ENCODE measurements at places on chromosomes 13 and 19. TPM values are rescaled to one million over a fixed set of nuclear protein-coding genes. Genes with fewer than 3 reads are reported as not detected.

GRCh38 chr19:55309448-55309847 is 15.7 kb downstream of the TMEM150B start:
- H3K4me1 ChIP-seq = no peaks in the 10 kb centered on the region
- H3K27ac ChIP-seq = no peak overlapping the region
- no peaks in the 10 kb centered on the region for H3K27me3 ChIP-seq
- peaks cover 5% of the 10 kb centered on the region for H3K36me3 ChIP-seq

DNA sequence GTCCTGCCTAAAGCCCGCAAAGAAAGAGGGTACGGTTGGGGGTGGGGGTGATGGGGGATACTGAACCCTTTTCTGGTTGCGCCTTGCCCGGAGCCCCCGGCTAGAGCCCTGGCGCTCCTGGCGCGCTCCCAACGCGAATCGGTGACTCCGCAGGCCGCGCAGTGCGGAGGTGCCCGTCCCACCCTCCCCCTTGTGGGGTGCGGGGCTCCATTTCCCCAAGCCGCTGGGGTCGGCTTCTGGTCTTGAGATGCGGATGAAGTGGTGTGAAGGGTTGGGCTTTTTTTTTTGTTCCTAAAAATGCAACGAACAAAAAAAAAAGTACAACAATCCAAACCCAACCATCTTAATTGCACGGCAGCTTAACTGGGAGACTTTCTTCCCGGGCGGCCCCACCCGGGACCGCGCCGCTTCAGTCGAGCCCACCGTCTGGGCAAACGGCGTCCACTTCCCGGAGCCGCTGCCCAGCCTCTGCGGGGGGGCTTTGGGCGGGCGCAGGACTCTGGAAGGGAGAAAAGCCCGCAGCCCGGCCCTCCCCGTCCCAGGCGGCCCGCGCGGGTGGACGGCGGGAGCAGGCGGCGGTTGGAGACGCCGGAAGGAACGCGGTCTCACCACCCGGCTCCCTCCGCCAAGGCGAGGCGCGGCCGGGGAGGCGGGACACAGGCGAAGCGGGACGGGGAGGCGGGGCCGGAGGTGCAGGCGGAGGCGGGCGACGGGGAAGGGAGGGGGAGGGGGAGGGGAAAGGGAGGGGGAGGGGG is 504 bp upstream of the TRIM13 start:
- peaks cover 7% of the 10 kb centered on the region for H3K4me1 ChIP-seq
- DNase-seq = peak; percentile 93
- H3K4me3 ChIP-seq = peak overlapping the region; percentile 70
- no peaks in the 10 kb centered on the region for H3K27me3 ChIP-seq

GRCh38 chr19:33499248-33499647 is 22.3 kb downstream of the PEPD start:
- H3K4me1 ChIP-seq = no peaks in the 10 kb centered on the region
- no peak overlapping the region for H3K27ac ChIP-seq
- H3K36me3 ChIP-seq = peaks cover 5% of the 10 kb centered on the region
- no peak overlapping the region for H3K4me3 ChIP-seq
- no peaks in the 10 kb centered on the region for H3K27me3 ChIP-seq

DNA sequence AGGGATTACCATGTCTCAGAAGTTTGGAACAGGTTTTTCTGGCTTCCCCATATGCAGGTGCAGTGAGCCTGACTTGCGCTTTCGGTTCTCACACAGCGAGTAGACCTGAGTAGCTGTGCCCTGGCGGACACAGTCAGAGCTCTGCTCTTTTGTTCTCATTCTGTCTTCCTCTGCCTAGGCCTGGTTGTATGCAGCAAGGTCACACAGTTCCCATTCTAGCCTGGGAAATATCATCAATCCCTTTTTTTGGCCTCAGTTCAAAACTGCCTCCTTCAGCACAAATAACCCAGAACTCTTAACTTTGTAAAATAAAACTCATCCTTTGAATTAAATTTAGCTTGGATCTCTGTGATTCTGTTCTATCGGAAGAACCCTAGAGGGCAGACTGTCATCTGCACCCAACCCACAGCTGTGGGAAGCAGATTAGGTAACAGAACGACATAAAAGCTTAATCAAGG is 10.2 kb downstream of the OXGR1 start:
- no peak overlapping the region for H3K27ac ChIP-seq
- no peak overlapping the region for H3K4me3 ChIP-seq
- no peaks in the 10 kb centered on the region for H3K27me3 ChIP-seq
- no peaks in the 10 kb centered on the region for H3K36me3 ChIP-seq
- no peaks in the 10 kb centered on the region for H3K4me1 ChIP-seq
- no peak for DNase-seq

- H3K36me3 ChIP-seq = no peaks in the 10 kb centered on the region
- peak overlapping the region; percentile 78 for H3K27ac ChIP-seq
- peaks cover 4% of the 10 kb centered on the region for H3K4me1 ChIP-seq
- DNase-seq = no peak
- H3K27me3 ChIP-seq = no peaks in the 10 kb centered on the region
- peak overlapping the region; percentile 73 for H3K4me3 ChIP-seq
Measured at GRCh38 chr19:18832306-18833140, 764 bp downstream of the UPF1 start.

GRCh38 chr13:110450941-110451730 is 110.4 kb downstream of the RAB20 start:
- no peak overlapping the region for H3K27ac ChIP-seq
- H3K27me3 ChIP-seq = no peaks in the 10 kb centered on the region
- no peak for DNase-seq

DNA sequence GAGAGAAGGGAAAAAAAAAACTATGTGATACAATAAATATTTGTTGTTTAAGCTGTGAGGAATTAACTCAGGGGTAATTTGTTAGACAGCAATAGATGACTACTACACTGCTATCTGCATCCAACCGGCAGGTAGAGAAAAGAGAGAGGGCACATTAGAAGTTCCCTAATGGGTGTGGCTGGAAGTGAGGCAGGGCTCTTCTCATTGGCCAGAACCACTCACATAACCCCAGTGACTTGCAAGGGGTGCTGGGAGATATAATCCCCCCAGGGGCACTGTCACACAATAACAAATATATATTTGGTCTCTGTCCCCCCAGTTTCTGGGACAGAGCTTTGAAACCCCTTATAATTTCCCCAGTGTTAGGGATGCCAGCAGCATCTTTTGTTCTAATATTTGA is 24.3 kb downstream of the FGF21 start:
- no peak overlapping the region for H3K27ac ChIP-seq
- peaks cover 7% of the 10 kb centered on the region for H3K4me1 ChIP-seq
- no peaks in the 10 kb centered on the region for H3K27me3 ChIP-seq
- H3K4me3 ChIP-seq = no peak overlapping the region
- DNase-seq = no peak

- DNase-seq = no peak
- peak within 1 kb of the TSS; percentile 72 for H3K4me3 ChIP-seq
- no peaks in the 10 kb centered on the region for H3K27me3 ChIP-seq
- peak within 1 kb of the TSS; percentile 27 for H3K27ac ChIP-seq
- H3K36me3 ChIP-seq = no peaks in the 10 kb centered on the region
Measured at GRCh38 chr19:15200553-15201364, at the start of gene NOTCH3. Gene NOTCH3, minus strand, starts transcription at chr19:15200995. Its CDS starts 90 bp downstream, at chr19:15200905.

DNA sequence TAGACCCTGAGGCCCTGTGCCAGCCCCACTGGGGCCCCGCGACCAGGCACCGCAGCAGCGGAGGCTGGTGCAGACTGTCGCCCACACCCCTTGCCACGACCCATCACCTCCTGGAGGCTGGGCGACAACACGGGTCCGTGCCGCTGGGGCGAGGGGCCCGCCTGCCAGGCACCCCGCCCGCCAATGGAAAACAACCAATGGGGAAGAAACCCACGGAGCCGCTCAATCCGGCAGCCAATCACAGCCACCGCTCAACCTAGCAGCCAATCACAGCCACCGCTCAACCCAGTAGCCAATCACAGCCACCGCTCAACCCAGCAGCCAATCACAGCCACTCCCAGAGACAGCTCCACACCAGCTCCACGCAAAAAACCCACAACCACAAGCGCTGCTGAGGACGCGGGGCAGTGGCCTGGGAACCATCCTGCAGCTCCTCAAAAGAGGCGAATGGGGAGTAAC is 29.7 kb downstream of the GPX4 start:
- H3K27ac ChIP-seq = peak overlapping the region; percentile 98
- H3K4me1 ChIP-seq = peaks cover 4% of the 10 kb centered on the region
- H3K36me3 ChIP-seq = peaks cover 13% of the 10 kb centered on the region
- DNase-seq = no peak

NOTCH3 gene
- 26.4 TPM for total RNA-seq

TUBB4A gene
- total RNA-seq = not detected

FFAR2 gene
- not detected for total RNA-seq

All from fibroblast of lung (primary cell).